Left colon (tissue), 2 donors: ENCODE measurements at places on chromosomes 13 and 19.

DNA sequence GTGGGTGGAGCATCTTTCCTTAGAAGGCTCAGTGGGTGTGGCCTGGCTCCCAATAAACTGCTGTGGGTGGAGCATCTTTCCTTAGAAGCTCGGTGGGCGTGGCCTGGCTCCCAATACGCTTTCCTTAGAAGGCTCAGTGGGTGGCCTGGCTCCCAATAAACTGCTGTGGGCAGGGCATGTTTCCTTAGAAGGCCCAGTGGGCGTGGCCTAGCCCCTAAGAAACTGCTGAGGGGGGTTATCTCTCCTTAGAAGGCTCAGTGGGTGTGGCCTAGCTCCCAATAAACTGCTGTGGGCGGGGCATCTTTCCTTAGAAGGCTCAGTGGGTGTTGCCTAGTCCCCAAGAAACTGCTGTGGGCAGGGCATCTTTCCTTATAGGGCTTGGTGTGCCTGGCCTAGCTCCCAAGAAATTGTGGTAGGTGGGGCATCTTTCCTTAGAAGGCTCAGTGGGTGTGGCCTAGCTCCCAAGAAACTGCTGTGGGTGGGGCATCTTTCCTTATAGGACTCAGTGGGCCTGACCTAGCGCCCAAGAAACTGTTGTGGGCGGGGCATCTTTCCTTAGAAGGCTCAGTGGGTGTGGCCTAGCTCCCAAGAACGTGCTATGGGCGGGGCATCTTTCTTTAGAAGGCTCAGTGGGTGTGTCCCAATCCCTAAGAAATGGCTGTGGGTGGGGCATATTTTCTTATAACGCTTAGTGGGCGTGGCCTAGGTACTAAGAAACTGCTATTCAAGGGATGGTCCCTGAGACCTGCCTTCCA lies 10.3 kb downstream of the HSH2D start:
- peak; percentile 30 for DNase-seq

DNA sequence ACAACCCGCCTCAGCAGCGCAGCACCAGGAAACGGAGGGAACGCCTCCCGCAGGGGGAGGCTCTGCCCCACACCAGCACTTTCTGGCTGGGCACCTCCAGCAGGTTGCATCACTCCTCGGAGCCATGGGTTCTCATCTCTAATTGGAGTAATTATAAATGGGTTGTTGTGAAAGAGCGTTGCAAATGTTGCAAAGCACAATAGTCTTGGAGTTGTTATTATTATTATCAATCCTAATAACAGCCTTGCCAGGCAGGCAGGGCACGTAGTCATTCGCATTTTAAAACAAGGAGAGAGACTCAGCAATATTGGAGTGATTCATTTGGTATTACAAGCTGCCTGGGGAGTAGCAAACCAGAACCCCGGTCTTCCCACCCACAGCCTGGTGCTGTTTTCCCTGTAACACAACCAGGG lies 108.6 kb upstream of the GJB6 start:
- no peak for DNase-seq

DNA sequence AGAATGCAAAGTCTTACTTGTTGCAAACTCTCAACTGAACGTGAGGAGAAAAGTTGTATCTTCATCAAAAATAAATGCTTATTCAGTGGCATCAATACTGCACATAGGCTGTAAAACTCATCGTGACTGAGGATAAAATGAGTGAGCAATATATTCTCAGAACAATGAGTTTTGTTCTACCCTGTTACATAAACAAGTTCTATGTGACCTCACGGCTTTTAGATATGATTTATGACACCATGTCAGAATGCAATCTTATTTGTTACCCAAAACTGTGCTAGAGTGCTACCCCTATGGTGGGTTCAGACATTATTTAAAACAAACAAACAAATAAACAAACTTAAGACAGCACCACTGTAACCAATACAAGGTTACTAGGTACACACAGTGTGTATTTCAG lies 55.4 kb downstream of the FOXO1 start:
- DNase-seq = no peak

- DNase-seq = no peak
Measured at GRCh38 chr13:112648966-112649690, 40.7 kb upstream of the ATP11A start.

DNA sequence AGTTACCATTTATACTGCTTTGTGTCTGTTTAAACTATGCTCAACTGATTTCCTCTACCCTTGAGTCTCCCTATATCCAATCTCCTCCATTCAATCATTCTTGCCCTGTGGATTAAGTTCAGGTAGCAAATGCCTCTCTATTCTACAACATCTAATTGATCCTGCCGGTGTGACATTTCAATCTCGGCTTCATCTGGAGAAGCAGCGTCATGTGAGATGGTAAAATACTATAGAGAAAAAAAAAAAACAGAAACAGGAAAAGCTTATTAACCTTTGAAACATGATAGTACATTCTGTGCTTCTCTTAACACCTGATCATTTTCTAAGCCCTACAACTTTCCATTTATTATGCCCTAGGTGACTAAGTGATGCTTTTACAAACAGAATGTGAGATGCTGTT lies 89.4 kb downstream of the KCTD12 start:
- no peak for DNase-seq

GRCh38 chr13:113997845-113998751 lies 24.2 kb upstream of the C13orf46 start:
- peak; percentile 50 for DNase-seq

- no peak for DNase-seq
Measured at GRCh38 chr13:73440296-73440895, 381.6 kb downstream of the KLF5 start.

- DNase-seq = no peak
Measured at GRCh38 chr19:7442423-7442822, 46.4 kb downstream of the PEX11G start.

GRCh38 chr19:8248348-8249328 lies 39.5 kb downstream of the CERS4 start:
- no peak for DNase-seq

DNA sequence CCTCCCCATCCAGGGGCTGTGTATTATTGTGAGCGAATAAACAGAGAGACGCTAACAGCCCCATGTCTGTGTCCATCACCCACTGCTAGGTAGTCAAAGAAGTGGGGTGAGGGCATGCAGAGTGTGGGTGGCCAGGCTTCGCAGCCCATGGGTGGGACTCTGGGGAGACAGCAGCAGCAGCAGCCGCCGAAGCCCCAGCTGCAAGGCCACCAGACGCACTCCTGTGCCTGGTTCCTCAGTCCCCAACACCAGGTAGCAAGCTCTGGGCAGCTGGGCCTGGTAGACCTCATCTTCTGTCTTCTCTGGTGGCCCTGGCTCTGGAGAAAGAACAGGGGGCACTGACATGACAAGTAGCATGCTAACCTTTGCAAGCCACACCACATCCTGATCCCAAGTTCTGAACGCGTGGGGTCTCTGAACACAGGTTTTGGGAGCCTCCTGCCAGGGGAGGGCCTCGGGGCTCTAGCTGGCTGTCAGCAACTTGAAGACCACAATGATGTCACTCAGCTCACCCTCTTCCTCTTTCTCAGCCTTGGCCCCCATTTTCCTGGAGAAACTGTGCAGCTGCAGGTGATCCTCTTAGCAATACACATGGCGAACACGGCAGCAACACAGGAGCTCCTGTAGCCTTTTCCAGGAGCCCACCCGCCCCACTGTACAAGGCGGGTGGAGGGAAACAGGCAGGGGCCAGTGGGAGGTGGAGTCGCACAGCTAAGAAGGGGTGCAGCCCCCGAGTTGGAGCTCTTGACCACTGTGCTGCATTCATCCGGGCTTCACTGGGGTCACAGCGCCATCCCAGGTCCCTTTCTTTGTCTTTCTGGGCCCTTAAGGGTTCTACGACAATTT lies 5.8 kb downstream of the FUZ start:
- no peak for DNase-seq

GRCh38 chr19:18646535-18647370 lies 9.9 kb downstream of the KLHL26 start:
- DNase-seq = no peak

DNA sequence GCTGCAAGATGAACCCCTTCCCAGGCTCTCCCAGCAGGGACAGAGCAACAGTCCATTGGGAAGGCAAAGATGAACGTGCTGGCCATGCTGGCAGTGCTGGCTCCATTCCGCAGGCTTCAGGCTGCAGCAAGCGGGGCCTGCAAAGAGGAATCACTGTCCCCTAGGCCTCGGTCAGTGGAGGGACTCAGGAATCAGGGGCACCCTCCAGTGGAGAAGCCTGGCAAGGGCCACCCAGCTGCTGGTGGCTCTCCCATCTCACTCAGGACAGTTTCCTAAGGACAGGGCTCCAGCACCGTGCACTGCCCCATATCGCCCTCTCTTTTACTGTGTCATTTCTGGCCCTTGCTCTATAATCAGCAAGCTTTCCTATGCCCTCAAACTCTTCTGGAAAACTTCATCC lies 498.6 kb downstream of the EFNB2 start:
- DNase-seq = peak; percentile 27

DNA sequence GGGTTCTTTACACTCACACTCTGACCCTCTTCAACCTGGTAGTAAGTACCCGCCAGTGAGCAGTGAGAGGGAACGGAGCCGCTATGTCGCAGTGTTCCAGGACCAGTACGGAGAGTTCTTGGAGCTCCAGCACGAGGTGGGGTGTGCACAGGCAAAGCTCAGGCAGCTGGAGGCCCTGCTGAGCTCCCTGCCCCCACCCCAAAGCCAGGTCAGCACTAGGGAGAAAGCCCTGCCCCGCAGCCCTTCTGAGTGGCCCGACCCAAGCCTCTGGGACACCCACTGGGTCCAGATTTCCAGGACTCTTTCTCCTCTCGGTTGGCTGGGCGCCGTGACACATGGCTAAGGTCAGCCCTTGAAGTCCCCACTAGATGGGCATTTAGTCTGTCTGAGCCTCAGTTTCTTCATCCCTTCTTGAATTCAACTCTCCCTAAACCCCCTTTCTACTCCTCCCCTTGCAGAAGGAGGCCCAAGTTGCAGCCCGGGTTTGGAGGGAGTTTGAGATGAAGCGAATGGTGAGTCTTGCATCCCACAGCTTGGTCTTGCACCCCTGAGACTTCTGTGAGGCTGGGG lies 1.9 kb downstream of the OCEL1 start:
- no peak for DNase-seq

GRCh38 chr13:97221046-97221445 lies 1.1 kb upstream of the MBNL2 start:
- DNase-seq = no peak

DNA sequence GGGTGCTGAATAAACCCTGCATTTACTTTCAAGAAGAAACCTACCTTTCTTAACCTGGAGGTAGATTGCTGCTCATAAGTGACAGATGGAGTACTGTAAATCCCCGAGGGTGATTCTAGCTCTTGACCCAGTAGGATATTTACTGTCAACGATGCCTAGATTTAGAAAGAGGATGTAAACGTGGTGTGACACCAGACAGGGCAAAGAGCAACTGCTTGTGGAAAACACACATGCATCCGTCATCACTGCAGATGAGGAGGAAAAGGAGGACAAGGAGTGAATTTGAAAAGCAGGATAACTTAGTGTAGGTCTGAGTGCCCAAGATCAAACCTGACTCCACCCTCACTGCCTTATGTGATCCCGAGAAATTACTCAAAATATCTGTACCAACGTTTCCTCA lies 9.8 kb upstream of the CLN5 start:
- DNase-seq = no peak

DNA sequence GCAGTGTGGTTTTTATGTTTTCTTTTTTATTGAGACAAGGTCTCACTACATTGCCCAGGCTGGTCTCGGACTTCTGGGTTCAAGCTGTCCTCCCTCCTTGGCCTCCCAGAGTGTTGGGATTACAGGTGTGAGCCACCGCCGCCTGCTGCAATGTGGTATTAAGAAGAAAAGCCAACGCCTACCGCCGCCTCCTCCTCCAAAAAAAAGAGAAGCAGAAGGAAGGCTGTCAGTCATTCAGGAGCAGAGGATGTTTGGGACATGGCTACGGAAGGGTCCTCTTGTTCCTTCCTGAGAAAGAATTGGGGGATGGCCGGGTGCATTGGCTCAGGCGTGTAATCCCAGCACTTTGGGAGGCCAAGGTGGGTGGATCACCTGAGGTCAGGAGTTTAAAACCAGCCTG lies 1.2 kb downstream of the PPP1R37 start:
- DNase-seq = no peak

GRCh38 chr19:49190781-49191180 lies 33.2 kb downstream of the TRPM4 start:
- no peak for DNase-seq

GRCh38 chr19:11152318-11153062 lies 3.1 kb downstream of the SPC24 start:
- peak; percentile 46 for DNase-seq

GRCh38 chr13:46668302-46668720 lies 115.3 kb downstream of the LRCH1 start:
- DNase-seq = peak; percentile 48

DNA sequence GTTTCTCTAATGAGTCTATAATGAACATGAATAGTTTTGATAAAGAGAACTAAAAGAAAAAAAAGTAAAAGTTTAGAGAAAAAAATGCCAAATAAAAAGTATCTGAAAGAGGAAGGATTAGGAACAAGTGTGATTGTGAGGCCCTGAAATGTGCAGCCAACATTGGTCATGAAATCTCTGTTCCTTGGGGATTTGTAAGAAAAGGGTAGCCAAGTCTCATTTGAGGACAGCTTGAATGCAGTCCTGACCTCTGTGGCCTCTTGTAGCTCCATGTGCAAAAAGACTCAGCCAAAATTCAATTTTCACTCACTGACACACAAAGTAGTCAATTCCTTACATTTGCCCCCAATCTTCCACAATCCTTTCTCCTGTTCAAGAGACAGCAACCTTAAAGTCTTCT lies 167.9 kb downstream of the KLF12 start:
- no peak for DNase-seq

DNA sequence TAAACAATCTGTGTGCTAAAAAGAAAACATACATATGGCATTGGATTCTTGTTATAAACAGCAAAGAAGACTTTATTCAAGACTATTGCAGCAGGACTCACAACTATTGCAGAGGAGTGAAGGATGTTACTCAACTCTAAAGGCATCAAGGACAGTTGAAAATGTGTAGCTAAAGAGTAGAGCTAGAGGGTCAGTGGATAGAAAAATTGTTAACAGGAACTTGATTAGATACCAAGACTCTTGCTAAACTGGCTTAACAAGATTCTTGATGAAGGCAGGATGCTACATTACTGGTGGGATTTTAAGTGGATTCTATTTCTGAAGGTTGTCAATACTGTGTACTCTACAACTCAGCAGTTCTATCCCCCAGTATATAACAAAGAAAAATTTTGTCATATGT lies 1183.3 kb downstream of the SLITRK1 start:
- no peak for DNase-seq

DNA sequence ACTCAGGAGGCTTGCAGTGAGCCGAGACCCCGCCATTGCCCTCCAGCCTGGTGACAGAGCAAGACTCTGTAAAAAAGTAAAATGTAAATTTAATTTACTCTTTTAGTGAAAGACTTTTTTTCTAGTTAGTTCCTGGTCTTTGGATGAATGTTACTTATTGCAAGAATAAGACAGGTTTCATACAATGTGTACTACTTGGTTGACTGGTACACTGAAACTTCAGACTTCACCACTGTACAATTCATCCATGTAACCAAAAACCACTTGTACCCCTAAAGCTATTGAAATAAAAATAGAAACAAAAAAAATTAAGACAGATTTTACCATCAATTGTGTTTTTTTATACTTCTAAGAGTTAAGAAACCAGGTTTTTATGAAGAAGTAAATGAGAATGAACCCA lies 35.5 kb downstream of the GPALPP1 start:
- DNase-seq = no peak

GRCh38 chr19:1765904-1766799 lies 12.8 kb downstream of the ONECUT3 start:
- no peak for DNase-seq
